Left renal cortex interstitium (tissue), 4 donors: ENCODE measurements at places on chromosomes 7 and 10.

- no peak for DNase-seq
These were observed 30.1 kb downstream of the LDB3 start for GRCh38 chr10:86698207-86698940.

- DNase-seq = no peak
These were observed 30.3 kb downstream of the ARL5B start for GRCh38 chr10:18689498-18689897.

DNA sequence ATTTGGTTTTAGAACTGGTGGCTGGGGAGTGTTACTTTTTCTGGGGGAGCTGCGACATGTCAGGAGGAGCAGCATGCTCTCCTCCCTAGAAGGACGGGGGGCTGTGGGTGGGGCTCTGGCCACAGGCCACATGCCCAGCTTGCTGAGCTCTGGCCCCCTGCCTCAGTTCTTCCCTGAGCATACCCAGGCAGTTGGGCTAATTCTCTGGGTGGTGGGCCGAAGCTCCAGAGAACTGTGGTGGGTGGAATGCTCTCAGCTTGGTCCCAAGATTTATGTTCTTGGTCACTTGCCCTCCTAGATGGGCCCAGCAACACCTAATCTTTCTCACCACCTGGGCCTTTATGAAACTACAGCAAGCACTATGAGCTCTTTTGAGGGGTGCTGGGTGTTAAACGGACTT lies 5.1 kb upstream of the ZNF775 start:
- no peak for DNase-seq

DNA sequence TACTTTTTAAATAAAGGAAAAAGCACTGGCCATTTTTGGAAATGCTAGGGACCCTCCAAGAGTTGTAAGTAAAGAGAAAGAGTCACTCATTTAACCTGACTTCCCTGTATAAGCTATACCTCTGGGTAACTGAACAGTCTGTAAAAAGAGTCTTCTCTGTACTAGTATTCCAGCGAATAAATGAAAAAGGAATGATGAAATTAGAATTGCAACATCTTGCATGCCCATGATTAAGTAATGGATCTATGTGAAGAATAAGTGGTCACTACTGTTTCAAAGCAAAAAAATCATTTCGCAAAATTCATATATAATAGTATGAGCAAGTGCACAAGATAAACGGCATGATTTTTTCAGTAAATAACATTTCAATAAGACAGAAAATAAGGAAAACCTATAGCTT lies 116.8 kb downstream of the ZFAND4 start:
- DNase-seq = no peak

DNA sequence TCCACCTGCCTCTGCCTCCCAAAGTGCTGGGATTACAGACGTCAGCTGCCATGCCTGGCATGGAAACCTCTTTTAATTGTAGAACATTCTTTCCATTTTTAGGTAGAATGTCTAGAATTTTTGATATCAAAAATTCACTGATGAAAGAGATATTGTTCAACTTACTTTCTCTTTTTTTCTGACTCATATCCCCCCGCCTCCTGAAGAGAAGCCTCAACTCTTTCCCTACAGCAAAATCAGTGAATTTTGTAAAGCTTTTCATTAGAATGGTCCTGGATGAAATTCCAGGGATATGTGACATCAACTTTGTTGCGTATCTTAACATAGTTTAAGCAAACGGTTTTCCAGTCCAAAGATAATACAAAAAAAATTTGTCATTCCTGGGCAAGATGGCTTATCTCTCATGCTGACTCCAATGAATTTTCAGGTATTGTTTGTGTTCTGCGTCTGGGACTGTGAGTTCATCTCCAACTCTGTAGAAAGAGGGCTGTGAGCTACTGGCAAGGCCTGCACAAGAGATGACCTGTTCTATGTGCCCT lies 256.8 kb downstream of the BMPER start:
- DNase-seq = no peak

DNA sequence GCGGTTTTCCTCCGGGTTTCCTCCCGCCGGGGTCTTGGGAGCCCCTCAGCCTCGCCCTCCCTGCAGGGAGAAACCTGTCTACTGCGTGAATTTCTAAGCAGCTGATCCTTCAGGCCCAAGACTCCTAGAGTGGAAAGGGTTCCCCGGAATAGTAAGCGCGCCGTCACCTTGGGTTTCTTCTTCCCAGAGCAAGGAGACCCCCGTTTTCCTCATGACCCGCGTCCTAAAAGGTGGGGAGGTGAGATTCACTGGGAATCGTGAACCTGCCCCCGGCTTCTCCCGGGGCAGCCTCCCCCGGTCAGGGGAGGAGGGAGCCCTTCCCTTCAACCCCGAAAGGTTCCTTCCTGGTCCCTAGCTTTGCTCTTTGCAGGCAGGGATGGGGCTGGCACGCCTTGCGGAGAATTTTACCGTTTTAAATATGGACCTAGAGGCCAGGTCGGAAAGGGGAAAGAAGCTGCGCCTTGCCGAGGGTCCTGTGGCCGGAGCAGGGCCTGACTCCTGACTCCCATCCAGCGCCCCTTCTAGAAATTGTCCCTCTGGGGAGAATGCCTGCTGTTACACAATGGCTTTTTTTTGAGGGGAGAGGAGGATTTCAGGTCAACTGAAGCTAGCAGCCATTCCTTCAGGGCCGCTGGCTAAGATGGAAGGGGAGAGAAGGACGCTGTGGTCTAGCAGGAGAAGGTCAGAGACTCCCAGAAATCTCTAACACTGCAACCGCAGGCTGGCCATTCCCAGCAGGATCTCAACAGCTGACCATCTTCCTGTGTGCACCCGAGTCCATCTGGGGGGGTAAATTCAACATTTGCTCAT lies 11.6 kb upstream of the MNX1 start:
- no peak for DNase-seq

- no peak for DNase-seq
These were observed 2.0 kb downstream of the OAT start for GRCh38 chr10:124416733-124417132.

DNA sequence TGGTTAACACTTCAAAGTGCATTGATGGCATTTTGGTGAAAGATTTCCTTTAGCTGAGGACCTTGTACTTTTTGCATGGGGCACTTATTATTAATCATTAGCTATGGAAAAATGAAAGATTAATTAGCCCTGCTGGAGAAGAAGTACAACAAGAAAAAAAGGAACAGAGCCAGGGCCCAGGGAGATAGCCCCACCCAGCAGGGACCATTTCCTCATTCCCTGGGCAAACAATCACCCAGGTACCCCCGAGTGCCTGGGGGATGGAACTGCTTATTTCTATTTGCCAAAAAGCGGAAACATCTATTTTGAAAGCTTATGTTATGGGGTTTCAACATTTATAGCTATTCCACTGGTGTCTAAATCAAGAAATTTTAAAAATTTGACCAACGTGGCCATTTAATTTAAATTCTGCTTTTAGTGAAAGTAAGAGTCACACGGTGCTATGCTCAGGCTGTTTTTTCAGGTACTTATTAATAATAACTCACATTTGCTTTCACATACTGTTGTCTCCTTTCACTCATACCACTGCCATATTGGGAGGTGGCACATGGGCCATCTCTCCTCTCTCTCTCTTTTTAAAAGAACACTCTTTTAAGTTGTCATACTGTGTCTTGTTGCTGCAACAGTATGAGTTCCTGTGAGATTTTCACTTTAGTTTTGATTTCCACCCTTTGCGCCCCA lies 143.6 kb upstream of the KIF5B start:
- DNase-seq = no peak

GRCh38 chr7:119694506-119694905 lies 578.5 kb upstream of the KCND2 start:
- DNase-seq = no peak

DNA sequence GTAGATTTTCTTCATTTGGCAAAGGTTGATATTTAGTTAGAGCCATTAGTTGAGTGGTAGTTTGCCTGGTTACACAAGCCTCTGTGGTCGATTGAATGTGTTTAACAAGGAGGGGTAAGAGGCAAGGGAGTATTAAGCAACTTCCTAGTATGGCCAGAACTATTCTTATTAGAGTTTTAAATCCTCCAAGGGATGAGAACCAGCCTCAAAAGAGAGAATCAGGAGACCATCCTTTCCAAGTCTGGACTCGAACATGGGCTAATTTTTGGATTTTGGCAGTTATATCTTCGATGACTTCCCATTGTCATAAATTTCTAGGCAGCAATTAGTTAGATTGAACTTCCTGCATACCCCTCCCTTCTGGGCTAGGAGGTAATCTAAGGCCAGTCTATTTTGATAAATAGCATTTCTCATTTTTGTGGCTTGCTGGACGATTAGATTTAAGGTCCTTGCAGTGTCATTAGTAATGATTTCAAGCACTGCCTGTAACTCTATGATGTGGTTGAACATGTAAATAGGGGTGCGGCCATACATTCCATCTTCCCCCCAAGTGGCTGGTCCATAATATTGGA lies 219.5 kb upstream of the KCND2 start:
- DNase-seq = no peak

DNA sequence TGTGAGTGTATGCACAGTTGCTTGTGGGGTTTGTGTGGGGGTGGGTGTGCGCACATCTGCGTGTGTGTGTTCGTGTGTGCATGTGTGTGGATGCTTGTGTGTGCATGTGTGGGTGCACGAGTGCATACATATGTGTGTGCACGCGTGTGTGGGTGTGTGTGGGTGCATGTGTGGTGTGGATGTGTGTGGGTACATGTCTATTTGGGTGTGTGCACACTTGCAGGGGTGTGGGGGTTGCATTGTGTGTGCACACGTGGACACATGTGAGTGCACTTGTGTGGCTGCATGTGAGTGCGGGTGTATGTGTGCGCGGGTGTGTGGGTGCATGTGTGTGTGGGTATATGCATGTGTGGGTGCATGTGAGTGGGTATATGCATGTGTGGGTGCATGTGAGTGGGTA lies 73.7 kb downstream of the NKX6-2 start:
- no peak for DNase-seq

- no peak for DNase-seq
These were observed 53.8 kb downstream of the ABCA13 start for GRCh38 chr7:48225101-48225500.

DNA sequence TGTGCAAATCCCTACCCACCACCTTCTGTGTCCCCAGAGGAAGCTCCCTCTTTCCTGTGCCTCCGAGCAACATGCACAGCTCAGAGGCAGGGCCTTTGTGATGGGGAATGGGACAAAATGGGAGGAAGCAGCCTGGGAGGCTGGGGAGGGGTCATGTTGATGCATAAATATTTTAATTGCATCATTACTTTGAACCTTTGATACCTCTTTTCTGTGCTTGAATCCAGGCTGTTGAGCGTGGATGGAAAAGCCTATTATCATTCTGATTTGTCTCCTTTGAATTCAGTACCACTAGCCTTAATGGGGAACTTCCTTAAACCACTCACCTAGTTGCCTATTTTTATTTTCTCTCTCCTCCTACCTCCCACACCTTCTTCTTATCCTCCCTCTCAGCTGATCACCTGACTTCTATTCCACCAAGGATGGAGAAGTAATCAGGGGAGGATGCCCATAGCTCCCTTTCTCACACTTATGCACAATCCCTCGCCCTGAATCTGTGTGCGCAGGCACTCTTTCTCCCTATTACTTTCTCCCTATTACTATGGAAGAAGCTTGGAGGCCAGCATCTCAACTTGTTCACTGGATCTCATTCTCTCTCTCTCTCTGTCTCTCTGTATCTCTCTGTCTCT lies 78.5 kb downstream of the SEC61G start:
- DNase-seq = no peak

- DNase-seq = peak; percentile 48
These were observed 612.1 kb upstream of the MGMT start for GRCh38 chr10:128854963-128855362.

DNA sequence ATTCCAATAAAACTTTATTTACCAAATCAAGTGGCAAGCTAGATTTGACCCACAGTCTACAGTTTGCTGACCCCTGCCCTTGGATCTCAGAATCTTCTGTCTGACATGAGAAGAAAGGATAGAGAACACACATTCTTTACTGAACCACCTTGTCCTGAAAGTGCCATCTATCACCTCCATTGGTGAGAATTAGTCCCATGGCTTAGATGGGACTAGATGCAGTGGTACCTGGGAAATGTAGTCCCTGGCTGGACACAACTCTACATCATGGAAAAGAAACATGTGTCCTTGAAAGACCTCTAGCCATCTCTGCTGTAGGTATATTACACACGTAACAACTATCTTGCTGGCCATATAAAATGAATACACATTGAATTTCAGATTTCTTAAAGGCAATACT lies 336.2 kb downstream of the LHFPL3 start:
- no peak for DNase-seq

GRCh38 chr7:90563286-90563685 lies 32.8 kb upstream of the CDK14 start:
- no peak for DNase-seq

DNA sequence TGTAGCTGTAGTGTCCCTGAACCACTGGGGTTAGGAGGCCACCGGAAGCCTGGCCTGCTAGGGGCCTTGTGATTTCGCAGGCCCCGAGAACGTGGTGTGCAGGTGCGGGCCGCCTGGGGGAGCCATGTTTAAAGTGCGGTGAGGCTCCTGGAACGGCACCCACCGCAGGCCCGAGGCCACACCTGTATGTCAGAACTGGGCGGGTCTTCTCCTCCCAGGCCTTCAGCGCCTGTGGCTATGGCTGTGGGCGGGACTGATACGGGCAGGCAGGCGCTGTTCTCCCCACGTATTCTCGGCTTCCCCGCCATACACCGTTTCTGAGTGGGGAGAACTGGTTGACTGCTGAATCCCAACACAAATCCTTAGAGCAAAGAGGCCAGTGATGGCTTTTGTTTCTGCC lies 74.8 kb downstream of the DNAJB6 start:
- no peak for DNase-seq

DNA sequence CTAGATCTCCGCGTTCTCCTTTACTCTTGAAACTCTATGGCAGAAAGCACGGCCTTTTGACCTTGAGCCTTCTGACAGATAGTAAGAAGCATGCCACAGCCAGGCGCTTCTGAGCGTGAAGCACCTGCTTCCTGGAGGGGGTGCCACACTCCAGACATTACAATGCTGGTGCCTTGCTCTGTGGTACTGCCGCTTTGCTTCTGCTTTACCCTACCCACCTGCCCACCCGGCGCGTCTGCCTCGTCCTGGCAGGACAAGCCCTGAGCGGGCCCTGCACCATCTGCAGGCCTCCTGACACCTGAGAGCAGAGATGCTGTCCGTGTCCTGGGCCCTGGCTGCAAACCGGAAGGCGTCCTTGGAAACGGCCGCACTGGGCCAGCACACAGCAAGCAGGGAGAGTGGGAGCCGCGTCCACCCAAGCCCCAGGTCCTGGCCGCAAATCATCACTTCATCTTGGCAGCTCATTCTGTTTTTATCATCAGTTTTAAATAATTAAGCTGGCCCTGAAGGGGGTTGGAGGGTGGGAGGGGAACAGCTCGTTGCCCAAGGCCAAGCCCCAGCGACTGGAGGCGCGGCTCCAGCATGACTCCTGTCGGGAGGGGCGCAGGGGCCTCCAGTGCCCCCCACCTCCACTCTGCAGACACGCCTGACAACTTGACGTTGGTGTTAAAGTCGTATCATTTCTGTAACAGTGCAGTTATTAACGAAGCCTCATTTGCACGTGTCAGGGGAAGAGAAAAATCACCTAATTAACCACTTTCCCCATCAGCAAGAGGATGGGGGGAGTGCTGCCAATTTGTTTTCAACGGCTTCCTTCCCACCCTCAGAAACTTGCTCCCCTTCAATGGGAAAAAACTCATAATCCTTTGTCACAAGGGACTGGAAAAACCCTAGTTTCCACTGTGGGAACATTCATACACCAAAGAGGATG lies 132.2 kb downstream of the MAD1L1 start:
- no peak for DNase-seq

- no peak for DNase-seq
These were observed 138.4 kb downstream of the BICC1 start for GRCh38 chr10:58651040-58651439.
